ENCODE measurements at places on chromosomes 4 and X.

GRCh38 chrX:28854637-28855036 lies 267.4 kb downstream of the IL1RAPL1 start:
- no peak for DNase-seq

- DNase-seq = no peak
These were observed 875 bp downstream of the LAP3 start for GRCh38 chr4:17577665-17578481.

DNA sequence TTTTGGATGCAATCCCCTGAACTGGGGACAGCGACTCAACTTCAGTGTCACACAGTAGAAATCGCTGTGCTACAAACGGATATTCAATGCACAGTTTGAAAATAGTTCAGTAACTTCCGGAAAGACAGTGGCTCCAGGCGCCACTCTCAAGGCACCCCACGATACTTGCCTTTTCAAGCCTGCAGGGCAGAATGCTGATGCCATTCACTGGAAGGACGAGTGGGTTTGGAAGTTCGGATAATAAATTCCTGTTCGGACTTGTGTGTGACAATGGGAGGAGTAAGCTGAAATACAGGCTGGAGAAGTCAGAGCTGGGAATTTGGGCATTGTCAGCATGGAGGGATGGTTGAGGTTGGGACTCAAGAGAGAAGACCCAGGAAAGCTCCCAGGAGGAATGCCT lies 64.3 kb upstream of the HELT start:
- DNase-seq = no peak

DNA sequence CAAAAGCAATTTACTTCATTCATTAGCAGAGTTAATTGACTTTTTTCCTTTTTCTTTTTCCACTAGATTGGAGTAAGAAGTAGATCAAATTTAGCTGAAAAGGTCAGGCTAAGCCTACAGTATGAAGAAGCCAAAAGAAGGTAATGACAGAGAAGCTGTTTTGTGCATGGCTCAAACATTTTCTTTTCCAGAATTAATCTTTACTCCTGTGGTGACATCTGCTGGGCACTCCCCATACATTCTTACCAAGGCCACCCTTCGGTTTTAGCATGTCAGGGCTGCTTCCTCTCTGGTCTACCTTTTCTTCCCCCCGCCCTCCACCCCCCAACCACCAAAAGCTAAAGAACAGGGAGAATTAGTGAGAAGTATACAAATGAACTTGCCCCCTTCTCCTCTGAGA lies 70.2 kb downstream of the CLDN22 start:
- no peak for DNase-seq

- DNase-seq = no peak
These were observed 20.5 kb upstream of the CBR4 start for GRCh38 chr4:169030562-169030982.

DNA sequence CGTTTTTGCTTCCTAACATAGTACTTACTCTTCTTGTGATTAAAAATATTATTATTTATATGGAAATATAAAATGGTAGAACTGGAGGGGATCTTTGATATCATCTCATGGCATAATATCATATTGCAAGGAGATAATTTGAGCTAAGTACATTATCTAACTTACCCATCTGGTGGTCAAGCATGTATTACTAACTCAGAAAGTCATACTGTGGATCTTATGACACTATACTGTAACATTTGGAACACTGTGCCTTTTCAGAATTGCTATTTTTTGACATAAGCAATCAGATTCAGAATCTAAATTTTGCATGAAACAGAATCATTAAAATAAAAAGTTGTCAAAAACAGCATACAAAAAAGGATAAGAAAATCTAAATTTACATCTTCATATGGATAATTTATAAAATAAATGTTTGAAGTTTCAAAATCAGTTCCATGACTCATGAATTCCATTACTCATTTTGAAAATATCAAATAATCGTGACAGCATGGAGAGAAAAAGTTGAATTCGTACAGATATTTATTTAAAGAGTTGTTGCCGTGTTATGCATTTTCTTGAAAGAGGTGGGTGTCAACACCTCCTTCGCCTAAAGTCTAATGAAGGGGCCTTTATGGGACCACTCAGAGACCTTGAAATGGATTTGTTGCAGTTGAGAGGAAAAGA lies 928.1 kb downstream of the PDHA2 start:
- DNase-seq = no peak

DNA sequence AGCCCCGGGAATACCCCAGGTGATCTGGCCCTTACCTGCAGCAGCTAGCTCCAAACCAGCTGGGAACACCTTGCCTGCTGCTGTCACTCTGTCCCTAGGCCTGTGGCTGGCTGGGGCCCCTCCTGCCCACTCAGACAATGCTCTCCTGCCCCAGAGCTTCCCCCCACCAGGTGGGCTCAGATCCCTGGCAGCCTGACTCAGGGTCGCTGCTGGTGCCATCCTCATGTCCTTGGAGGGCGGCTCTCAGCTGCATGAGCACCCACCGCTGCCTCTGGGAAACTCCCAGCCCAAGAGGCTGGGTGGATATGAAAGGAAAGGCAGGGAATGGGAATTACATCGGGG lies 15.8 kb downstream of the C4orf50 start:
- no peak for DNase-seq

GRCh38 chr4:43758836-43759235 lies 689.8 kb downstream of the KCTD8 start:
- no peak for DNase-seq

DNA sequence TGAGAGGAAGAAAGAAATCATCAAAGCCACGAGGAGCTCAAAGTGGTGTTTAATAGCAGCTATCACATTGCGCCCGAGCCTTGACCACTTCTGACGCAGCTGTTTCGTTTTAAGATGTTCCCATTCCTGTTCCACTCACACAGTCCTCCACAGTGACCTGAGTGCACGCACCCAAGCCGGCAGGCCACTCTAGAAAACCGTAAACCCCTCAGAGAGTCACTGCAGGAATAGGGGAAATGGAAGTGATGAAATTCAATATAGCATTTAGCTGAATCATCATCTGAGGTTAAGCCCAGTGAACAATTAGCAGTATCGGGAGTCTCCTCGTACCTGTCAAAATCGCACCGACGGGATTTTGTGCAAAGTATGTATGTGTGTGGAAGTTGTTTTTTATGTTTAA lies 17.9 kb upstream of the HAND2 start:
- DNase-seq = no peak

- no peak for DNase-seq
These were observed 93.2 kb downstream of the SHOX start for GRCh38 chrX:723781-724180.

- DNase-seq = no peak
These were observed 13.1 kb upstream of the AMTN start for GRCh38 chr4:70505151-70505748.

DNA sequence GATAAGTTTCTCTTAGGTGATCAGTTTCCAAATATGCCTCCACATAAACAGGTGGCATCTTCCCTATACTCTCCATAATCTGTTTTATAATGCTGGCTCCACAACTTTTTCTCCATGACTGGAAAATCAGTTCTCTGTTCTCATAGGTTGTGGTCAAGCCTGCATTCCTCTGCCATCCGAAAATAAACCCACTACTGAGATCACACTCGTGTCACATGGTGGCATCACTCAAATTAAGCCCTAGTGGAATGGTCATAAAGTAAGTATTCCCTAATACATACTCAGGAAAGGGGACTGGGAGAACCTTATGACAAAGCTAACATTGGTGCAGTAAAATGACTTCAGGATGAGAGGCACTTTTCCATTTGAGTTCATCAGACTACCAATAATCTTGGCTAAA lies 37.6 kb downstream of the MAGED4B start:
- DNase-seq = no peak

- DNase-seq = no peak
These were observed 51.4 kb downstream of the FHL1 start for GRCh38 chrX:136198678-136199243.

DNA sequence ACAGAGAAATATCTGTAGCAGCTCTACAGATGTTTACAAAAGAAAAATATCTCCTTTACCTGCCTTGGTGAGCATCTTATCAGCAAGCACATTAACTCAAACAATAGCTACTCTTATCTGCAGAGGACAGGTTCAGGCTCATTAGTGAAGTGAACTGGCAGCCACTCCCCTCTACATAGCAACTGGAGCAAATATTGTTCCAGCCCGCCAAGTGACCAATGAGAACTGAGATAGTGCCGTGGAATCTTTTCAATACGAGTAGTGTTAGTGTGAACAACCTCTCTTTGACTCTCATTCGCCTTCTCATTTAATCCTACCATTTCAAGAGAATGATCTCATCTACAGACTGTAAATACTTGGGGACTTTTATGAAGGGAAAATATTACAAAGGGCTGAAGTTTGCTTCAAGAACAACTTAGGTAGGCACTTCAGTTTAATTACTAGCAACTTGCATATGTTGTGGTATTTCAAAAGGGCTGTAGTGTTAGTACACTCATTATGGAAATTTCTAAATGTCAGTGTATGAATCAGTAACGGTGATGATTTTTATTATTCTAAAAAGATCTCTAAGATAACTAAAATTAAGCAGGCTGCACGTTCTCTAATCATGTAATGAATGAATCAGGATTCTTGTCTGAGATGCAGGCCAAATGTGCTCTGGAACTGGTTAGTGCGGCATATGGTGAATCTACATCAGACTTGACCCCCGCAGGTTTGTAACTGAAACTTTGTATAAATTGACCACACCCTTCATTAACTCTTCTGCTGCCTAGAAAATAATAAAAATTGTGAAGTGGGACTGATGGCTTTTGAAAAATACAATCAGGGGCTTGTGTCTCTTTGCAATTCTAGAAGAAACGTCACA lies 72.4 kb downstream of the PALLD start:
- no peak for DNase-seq

DNA sequence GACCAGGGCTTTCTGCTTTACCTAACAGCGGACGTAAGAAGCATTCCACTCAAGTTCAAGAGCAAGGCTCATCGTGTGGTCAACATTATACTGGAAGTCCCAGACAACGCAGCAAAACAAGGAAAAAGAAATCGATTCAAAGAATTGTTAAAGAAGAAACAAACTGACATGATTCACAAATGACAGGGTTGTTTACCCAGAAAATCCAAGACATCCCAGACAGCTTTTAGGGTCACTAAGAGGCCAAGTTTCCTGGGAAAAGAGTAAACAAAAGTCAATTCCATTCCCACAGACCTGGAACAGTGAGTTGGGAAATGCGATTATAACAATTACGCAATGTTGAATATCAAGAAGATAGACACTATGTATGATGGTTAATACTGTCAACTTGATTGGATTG lies 21.5 kb upstream of the HTRA3 start:
- no peak for DNase-seq

DNA sequence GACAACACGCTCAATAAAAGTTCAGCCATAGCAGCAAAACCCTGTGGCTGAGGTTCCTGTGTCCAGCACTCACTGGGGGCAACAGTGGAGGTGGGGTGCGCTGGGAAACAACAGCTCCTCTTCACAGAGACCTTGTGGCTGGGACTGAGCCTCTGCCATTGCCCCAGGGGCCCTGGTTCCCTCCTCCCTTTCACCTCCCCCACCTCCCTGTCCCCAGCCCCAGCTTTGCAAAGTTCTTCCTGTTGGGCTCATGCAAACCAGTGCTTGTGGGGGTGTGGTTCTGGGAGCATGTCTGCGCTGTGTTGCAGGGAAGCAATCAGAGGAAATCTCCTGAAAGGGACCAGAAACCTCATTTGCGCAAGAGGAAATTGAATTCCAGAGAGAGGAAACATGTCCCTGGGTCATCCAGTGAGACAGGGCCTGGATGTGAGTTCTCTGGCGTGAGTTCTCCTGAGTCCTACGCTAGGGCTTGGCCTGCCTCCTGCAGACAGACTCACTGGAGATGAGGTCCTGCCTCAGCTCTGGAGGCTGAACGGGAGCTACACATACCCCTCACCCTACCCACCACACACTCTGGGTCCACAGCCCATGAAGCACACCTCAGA lies 7.4 kb downstream of the FATE1 start:
- DNase-seq = no peak

DNA sequence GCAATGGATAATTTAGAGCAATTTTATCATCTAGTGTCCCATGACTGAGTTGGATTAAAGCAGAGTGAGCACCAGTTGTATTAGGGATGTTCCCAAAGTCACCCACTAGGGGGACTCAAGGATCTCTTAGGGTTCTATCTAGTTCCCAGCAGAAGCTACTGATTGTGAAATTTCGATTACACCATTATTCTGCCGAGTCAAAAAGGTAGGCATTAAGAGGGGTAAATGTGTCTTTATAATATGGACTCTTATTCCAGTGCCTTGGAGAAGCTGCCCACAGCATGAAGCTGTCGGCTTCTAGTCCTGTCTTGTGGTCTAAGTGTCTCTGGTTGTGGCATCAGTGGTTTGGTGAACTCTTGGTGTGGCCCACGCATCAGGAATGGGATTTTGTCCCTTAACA lies 53.3 kb downstream of the RGS12 start:
- peak; percentile 33 for DNase-seq

GRCh38 chr4:149897783-149898182 lies 82.1 kb upstream of the IQCM start:
- no peak for DNase-seq

- DNase-seq = no peak
These were observed 9.9 kb downstream of the TNIP2 start for GRCh38 chr4:2745981-2746806.

- no peak for DNase-seq
These were observed 2.1 kb upstream of the RAB39B start for GRCh38 chrX:155266439-155266838.

DNA sequence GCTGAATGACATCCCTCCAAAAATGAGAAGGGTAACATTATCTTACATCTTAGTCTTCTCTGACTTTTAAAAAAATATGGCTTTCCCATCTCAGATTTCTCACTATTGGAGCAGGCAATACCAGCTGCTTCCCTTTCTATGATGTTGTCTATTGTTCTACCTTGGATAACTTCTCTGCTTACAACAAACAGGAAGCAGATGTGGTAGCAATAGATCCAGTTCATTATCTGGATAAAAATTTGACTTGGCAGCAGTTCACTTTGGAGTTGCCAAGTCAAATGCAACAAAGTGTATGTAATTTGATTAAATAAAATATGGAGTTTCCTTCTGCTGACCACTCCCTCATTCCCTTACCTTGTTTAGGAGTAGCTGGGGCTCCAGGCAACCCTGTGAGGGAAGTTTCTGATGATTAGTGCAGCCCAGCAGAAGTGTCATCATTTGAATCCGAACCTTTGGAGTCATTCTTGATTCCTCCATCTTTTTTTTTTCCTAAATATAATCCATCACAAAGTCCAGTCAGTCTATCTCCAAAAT lies 72.0 kb upstream of the GPRIN3 start:
- no peak for DNase-seq

DNA sequence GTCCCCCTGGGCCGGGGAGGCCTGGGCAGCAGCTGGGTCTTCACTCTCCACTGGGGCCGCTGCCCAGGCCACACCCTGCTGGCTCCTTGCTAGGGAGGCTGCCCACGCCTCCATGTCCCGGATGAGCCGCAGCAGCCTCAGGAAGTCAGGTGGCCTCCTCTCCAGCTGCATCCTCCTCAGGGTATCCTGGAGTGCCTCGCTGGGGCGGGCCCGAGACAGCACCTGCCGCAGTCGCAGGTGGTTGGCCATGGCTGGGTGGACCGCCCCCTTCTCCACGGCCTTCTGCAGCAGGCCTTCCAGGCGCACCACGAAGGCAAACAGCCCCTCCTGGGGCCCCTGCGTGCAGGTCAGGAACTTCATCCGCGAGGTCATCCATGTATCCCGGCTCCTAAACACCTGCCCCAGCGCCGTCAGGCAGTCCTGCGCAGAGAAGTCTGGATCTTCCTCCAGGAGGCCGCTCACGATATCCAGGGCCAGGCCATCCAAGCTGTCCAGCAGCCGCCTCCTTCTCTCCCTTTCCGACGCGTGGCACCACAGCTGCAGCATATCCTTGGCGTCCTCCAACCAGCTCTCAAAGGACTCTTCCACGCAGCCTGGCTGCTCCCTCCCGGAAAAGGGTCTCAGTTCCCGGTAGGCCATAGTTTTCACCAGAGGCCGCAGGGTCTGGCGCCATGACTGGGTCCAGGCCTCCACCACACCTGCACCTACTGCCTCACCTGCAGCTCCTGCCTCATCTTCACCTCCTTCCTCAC lies 2.1 kb downstream of the PNMA6F start:
- no peak for DNase-seq

Data from HS-27A (cell line).